ENCODE measurements at places on chromosomes 12 and 14.

GRCh38 chr12:54935235-54935951 is 49.2 kb downstream of the TESPA1 start:
- no peak overlapping the region for H3K27ac ChIP-seq
- peak; percentile 53 for DNase-seq
- H3K27me3 ChIP-seq = no peaks in the 10 kb centered on the region
- no peaks in the 10 kb centered on the region for H3K36me3 ChIP-seq

DNA sequence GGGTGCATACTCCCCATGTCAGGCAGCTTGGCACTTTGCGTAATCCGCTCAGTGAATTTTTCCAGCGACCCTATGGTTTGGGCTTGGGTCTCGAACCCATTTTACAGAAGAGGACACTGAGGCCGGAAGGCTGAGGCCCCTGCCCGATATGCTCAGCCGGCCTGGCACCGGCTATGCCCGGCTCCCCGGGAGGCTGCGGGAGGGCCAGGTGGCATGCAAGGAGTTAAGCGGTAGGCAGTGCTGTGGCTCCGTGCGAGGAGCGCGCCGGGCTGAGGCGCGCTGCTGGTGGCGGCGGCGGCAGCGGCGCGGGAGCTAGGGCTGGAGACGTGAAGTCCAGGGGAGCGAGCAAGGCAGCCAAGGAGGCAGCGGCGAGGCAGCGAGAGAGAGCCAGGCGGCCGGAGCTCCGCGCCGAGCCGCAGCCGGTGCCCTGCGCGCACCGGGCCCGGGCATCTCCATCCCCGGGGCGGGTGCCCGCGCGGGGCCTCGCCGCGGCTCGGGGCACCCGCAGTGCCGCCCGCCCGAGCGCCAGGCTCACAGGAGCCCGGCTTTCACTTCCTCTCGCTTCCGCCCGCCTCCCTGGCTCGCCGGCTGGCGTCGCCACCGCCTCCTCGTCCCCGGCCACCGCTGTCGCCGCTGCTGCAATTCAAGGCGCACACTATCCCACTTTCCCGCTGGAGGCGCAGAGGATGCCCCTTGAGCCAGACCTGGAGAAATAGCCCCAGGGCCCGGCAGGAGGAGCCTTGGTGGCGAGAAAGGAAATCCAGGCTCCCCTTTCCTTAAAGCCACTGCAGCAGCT is at the start of gene WSCD2:
Gene WSCD2 (plus strand): TSS at position 272 of the 796 bp plus-strand sequence. CDS start 66,545 bp downstream, outside the sequence.
- H3K4me1 ChIP-seq = no peaks in the 10 kb centered on the region
- peak within 1 kb of the TSS; percentile 32 for H3K4me3 ChIP-seq
- H3K27ac ChIP-seq = no peak within 1 kb of the TSS
- no peaks in the 10 kb centered on the region for H3K36me3 ChIP-seq
- peaks cover 24% of the 10 kb centered on the region for H3K27me3 ChIP-seq

DNA sequence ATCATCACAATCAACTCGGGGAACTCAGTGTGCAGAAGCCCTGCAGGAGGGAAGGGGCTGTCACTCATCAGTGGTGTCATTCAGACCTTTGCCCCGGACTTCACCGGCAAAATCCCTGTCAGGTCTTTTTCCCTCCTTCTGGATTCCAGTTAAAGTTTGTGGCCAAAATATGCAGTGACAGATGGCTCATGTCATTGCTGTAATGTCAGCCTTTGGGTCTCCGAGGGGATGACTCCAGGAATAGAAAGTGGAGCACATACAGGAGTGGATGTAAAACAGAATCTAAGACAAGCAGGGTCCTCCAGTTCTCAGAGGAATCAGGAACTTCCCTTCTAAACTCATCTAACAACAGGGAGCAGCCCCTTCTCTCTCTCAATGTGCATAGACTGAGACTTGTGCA is 130.3 kb upstream of the RASSF8 start:
- no peaks in the 10 kb centered on the region for H3K4me1 ChIP-seq
- no peaks in the 10 kb centered on the region for H3K36me3 ChIP-seq
- H3K27ac ChIP-seq = no peak overlapping the region
- no peak for DNase-seq

- no peaks in the 10 kb centered on the region for H3K4me1 ChIP-seq
- DNase-seq = no peak
- peaks cover under 1% of the 10 kb centered on the region for H3K27me3 ChIP-seq
- no peaks in the 10 kb centered on the region for H3K36me3 ChIP-seq
- H3K27ac ChIP-seq = no peak overlapping the region
These were observed 10.1 kb downstream of the KRT76 start for GRCh38 chr12:52767020-52767379.

- no peak overlapping the region for H3K4me3 ChIP-seq
- H3K4me1 ChIP-seq = peaks cover 3% of the 10 kb centered on the region
- DNase-seq = peak; percentile 50
- no peaks in the 10 kb centered on the region for H3K36me3 ChIP-seq
- no peaks in the 10 kb centered on the region for H3K27me3 ChIP-seq
These were observed 124.3 kb downstream of the CHST11 start for GRCh38 chr12:104581005-104581570.

All from small intestine (tissue), 16 donors.